ENCODE measurements at places on chromosomes 4 and X.

GRCh38 chr4:169210504-169211118 lies 60.1 kb downstream of the SH3RF1 start:
- peak; percentile 2 for DNase-seq

- DNase-seq = no peak
These were observed 80.1 kb downstream of the RAP1GDS1 start for GRCh38 chr4:98341309-98341708.

GRCh38 chr4:116244771-116245170 lies 840.6 kb downstream of the TRAM1L1 start:
- DNase-seq = no peak

GRCh38 chrX:12971282-12972003 lies 3.5 kb upstream of the TMSB4X start:
- DNase-seq = no peak

- DNase-seq = no peak
These were observed 246.7 kb upstream of the DIPK2B start for GRCh38 chrX:45447331-45447730.

DNA sequence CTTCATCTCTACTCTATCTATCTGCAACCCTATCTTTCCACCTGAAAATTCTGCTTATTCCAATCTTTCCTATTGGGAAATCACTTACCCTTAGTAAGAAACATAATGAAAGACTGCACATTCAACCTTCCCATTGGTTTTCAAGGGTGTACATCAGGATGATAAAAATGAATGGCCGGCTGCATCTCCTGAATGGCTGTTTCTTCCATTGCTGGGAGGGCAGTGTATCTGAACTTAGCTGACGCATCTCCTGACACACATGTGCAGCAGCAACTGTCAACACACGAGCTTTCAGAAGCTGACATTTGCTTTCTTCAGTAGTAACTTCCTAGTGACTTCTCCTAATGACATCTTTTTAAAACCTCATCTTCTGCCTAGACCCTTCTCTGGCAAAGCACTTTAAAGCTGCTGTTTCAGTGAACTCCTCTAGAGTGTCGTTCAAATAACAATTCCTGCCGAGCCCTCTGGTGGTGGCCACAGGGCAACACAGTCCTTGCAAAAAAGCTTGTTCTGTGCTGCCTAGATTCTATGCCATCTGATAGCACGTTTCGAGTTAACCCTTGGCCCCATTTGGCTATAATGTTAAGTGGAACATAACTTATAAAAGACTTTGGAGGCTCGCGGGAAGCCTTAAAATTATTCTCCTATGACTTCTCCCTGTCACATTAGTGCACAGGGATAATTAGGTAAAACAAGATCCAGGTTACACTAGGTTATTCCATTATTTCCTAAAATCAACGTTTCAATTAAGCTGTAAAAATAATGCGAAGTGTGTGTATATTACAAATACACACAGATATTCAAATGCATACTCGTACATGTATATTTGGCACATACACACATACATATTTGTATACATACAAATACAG lies 2340.7 kb downstream of the PCDH7 start:
- DNase-seq = no peak

DNA sequence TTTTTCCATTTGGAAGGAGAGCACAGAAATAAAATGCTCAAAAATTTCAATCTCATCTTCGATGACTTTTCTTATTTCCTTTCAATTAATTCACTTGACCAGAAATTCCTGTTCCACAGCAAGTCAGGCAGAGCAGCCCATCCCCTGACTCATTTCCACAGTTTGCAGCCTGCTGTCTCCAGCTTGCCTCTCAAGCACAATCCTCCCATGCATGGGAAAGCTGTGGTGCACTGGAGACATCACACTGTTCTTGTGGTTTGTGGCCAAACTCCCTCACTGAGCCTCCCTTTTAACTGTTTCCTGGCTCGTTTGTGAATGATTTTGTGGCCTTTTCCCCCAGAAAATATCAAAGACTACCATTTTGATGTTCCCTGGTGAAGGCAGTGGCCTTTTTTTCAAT lies 114.0 kb upstream of the ENPEP start:
- no peak for DNase-seq

GRCh38 chrX:153491351-153491914 lies 3.3 kb upstream of the BGN start:
- DNase-seq = no peak

- DNase-seq = no peak
These were observed 48.0 kb downstream of the CXCL8 start for GRCh38 chr4:73788411-73788810.

DNA sequence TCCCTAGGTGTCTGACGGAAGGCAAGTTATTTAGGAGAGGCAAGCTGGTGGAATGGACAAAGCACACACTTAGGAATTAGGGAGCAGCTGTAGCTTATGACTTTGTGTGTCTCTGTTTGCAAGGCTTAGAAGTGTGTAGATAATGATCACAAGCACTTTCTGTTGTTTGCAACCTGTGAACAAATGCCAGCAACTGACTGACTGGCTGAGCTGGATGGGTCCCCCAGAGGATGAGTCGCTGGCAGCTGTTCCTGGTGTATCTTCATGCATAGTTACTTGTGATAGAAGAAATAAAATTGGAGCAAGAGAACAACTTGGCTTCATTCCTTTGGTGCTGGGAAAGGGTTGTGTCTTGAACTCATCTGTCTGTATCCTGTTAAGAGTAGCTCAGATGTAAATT lies 64.2 kb upstream of the BEND4 start:
- DNase-seq = no peak

DNA sequence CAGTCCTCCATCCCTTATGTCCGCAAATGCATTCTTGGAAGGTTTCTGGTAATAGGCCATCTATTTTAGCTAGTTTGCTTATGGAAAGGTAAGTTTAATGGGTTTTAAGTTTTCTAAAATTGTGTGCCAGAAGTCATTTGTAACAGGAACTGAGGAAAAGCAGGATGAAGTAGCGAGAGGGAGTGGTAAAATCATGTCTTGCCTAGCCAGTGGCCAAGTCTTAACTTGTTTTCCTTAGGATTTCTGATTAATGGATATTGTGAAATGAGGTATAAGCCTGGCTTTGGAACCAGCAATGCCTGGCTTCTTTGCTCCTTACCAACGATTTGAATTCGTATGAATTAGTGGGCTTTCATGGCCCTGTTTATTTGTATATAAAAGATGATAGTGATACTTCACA lies 7.3 kb downstream of the SEC24B start:
- DNase-seq = no peak

- no peak for DNase-seq
These were observed 660 bp upstream of the COL25A1 start for GRCh38 chr4:109303140-109303496.

DNA sequence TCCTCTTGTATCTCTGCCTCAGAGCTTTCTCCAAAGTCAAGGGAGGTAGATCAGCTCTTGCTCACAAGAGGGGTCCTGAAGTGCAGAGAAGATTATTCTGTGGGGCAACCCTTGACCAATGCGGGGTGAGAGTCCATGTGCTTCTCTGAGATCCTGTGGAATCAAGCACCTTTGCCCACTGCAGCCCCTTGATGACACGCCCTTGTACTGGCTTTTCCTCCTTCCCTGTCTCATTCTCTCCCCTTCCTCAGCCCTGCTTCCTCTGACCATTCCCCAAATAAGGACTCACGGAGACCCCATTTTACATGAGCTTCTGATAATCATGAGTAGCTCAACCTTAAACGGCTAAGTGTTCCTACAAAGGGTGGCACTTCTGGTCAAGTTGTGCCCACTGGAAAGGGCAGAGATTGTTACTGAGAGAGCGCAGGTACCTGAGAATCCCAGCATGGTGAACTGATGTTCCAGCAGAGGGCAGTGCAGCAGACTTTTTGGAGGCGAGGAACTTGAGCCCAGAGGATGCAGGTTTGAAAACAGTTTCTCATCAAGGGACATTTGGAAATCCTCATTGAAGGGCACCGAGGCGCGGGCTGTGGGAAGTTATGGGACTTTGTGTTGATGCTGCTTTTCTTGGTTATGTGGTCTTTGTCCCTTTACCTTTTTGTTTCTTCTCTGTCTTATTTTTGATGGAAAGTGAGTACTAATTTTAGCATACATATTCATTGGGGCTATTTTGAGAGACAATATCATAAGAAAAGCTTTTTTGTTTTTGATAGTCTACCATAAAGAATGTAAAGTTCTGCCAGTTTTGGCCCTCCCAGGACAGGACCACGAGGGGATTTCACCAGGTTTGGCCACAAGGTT lies 201.3 kb downstream of the RBM46 start:
- peak; percentile 20 for DNase-seq

- DNase-seq = no peak
These were observed 518 bp upstream of the CNKSR2 start for GRCh38 chrX:21373637-21374162.

GRCh38 chr4:186307497-186307896 lies 41.5 kb downstream of the F11 start:
- no peak for DNase-seq

DNA sequence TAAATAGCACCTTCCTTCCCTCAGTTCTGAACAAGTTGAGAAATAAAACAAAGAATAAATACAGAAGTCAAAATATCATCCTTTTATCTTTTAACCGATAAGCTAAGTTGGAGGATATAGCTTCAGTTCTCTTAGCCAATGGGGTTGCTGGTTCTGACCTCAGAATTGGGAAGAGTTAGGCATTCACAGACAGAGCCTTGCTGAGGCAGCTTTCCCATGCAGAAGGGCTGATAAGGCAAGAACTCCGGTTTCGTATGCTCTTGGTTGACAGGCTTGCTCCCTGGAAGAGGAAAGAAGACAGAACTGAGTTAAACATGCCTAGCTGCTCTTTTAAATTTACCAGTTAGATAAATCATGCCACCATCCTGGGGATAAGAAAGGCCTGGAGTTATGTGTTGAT lies 17.6 kb downstream of the FRAS1 start:
- no peak for DNase-seq

DNA sequence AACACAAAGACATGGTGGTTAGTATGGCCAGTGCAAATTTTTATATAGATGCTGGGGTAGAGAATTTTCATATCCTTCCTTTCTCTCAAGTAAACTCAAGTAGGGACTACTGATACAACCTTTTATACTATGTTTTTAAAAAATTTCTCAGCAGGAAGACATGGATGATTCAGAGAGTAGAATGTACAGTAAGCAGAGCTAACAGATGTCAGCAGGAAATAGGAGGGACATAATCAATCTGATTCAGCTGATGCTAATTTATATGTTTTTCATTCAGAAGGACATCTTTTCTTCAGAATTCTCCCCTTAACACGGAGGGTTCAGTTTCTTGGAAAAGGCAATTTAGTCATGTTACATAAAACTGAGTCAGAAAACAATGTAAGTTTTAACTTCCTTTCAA lies 95.4 kb downstream of the GRIA2 start:
- no peak for DNase-seq

DNA sequence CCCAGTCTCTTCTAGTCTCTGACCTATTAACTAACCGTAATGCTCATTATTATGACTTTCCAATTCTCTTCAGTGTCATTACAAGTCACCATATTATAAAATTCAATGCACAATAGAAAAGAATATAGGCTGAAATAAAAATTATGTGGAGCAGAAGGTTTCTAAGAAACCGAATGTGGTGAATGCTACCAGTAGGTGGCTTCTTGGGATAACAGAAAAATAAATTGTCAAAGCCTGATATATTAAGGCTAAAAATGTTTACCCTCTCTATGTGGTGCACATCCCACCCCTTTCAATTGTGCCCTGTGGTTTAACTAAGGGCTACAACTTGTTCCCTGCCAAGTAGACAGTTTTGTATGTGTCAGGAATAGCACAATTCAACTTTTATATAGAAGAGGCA lies 624.6 kb upstream of the TECRL start:
- DNase-seq = no peak

Measured in CD4-positive, alpha-beta T cell treated with Interleukin-21 for 1 hour (primary cell).